ENCODE measurements at places on chromosomes 11 and 22.

- DNase-seq: no peak
Measured at GRCh38 chr11:131449036-131450019, 78.9 kb downstream of the NTM start.

- no peak for DNase-seq
Measured at GRCh38 chr11:35082321-35083180, 56.4 kb upstream of the CD44 start.

GRCh38 chr11:125494974-125495725, 915 bp downstream of the FEZ1 start:
- DNase-seq: no peak

GRCh38 chr11:45655831-45656230, 9.6 kb downstream of the CHST1 start:
- DNase-seq: no peak

- DNase-seq: no peak
Measured at GRCh38 chr11:8268530-8269400, 5.1 kb upstream of the LMO1 start.

DNA sequence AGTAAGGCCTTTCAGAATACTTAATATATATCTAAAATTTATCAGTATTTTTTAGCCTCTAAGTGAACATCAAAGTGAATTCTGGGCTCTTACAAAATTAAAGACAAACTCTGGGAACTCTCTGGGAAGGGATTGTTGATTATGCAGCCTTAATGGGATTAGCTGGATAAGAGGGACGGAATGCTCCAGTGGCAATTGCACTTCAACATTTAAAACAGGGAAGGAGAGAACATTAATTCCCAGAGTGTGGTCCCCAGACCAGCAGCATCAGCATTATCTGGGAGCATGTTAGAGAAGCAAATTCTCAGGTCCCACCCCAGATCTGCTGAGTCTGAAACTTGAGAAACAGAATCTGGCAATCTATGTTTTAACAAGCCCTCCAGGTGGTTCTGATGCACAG, 46.5 kb downstream of the POLD3 start:
- DNase-seq: no peak

DNA sequence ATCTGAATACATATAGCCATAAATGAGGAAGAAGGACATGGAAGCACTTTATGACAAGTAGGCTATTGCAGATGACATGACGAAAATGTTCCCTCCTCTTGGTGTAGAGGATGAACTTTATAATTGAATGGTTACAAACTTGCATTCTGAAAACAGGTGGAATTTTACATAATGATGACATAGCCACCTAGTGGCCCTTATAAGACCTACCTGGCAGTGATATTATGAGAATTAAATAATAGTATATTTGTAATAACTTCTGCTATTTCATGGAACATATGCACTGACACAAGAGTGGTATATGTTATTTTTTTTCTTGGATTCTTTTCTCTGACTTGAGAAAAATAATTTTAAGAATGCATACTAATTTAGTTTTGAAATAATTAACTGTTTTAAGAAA, 22.9 kb downstream of the TRIM22 start:
- no peak for DNase-seq

DNA sequence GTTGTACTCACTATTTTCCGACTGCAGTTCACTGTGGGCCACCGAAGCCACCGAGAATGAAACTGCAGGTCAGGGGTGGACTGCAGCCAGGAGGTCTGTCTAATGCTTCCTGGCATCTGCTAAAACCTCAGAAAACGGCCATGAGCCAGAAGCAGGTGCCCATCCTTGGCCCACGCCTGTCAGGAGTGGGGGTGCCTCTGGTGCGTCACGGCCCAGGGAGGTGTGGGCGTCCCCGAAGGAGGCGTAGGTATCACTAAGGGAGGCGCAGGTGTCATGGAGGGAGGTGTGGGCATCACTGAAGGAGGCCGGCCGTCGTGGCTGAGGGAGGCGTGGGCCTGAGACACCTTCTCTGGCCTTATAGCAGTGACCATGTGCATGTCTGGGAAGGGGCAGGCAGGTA, 456.2 kb downstream of the TBC1D22A start:
- DNase-seq: no peak

GRCh38 chr11:63805844-63806415, 7.3 kb upstream of the SPINDOC start:
- no peak for DNase-seq

- no peak for DNase-seq
Measured at GRCh38 chr22:19995611-19996339, 20.8 kb downstream of the ARVCF start.

- DNase-seq: no peak
Measured at GRCh38 chr22:17536269-17536668, 27.0 kb upstream of the SLC25A18 start.

DNA sequence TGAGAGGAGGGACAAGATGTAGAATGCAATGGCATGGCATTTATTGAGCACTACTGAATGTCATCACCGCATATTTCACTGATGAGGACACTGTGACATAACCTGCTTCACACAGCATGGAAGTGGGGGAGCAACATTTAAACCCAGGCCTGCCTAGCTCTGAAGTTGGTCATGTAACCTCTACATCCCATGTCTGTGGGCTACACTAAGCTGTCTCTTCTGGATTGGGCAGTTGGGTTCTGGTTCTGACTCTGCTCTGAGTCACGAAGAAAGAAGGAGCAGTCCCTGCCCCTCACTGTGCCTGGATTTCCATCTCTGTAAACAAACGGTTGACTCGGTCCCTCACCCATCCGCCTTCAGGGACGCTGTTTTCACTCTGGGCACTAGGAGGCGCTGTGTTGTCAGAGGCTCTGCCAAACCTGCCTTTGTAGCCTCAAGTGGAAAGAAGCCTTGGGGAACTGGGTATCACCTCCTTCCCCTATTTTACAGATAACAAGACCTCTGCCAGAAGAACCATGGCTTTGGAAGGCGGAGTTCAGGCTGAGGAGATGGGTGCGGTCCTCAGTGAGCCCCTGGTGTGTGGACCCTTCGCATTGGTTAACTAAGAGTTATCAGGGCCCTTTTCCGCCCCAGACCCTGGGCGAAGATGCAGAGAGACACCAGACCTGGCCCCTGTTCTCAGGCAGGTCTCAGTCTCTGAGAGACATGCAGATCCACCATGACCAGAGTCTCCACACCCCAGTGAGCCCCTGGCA, 12.7 kb upstream of the ARHGEF17 start:
- peak; percentile 21 for DNase-seq

GRCh38 chr11:10436224-10436623, 18.8 kb upstream of the AMPD3 start:
- no peak for DNase-seq

- DNase-seq: no peak
Measured at GRCh38 chr22:41560095-41560471, 727 bp upstream of the CSDC2 start.
